CD8-positive, alpha-beta memory T cell (primary cell): ENCODE measurements at places on chromosomes 1 and 21.

- no peak for DNase-seq
Measured at GRCh38 chr1:165254896-165255625, 101.5 kb downstream of the LMX1A start.

- DNase-seq: no peak
Measured at GRCh38 chr1:91699339-91699974, 186.5 kb downstream of the TGFBR3 start.

- no peak for DNase-seq
Measured at GRCh38 chr1:17839641-17840196, 84.6 kb downstream of the ACTL8 start.

DNA sequence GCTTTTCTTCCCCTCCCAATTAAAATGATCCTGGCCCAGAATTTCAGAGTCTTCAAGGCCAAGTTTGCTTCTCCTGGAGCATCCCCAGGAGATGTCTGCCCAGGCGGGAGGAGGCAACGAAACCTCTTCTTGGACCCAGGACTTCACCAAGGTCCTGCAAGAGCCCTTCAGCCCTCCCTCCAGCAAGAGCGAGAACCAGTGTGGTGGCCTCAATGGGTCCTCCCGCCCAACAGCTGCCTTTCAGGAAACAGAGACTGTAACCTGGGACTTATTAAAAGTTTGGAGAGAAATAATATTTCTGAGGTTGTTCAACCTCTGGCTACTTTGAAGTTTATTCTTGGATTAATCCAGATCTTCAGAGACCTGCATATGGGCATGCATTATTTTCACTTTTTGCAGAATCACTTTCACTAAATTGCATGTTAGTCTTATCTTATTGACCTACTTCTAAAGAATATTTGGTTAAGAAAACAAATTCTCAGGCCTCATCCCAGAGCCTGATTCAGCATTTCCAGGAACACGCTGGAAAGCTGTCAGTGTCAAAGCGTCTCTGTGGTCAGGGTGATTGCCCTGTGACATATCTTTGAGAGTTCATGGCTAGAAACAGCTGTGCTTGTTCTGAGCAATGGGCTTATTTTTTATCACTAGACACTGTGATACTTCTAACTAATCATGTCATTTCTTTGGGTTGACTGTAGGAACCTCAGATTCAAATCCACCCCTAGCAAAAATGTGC lies 66.0 kb upstream of the CLDN14 start:
- DNase-seq: no peak

DNA sequence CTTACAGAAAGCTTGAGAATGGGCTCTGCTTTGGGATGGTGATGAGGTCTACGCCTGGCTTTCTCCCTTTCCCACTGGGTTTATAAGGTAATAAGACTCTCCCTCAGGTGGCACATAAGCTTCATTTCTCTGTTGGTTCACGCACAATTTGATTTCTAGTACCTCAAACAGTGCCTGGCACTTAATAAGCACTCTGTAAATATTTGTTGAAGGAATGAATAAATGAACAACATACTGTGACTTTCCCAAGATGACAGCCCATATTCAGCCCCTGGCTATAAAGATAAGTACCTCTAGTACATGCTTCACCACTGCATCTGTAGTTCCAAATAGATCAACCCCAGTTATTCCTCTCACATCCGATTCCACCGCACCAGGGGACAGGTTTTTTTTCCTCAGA lies 17.8 kb downstream of the COPA start:
- DNase-seq: no peak

- DNase-seq: no peak
Measured at GRCh38 chr1:181251713-181252075, 163.2 kb downstream of the IER5 start.

GRCh38 chr1:220124542-220124941 lies 30.6 kb downstream of the IARS2 start:
- DNase-seq: no peak
